ENCODE measurements at places on chromosomes 7 and 10. TPM values are rescaled to one million over a fixed set of nuclear protein-coding genes. Genes with fewer than 3 reads are reported as not detected.

Gene HOXA11
- total RNA-seq = not detected

Gene FRA10AC1
- total RNA-seq = 7.2 TPM

Gene RNF32
- 1.8 TPM for total RNA-seq

Gene TEX36
- not detected for total RNA-seq

Gene OR2A5
- not detected for total RNA-seq

Gene CACNB2
- total RNA-seq = 0.13 TPM

Gene MUC3A
- total RNA-seq = not detected

Gene ANXA11
- 31.7 TPM for total RNA-seq

Gene ZKSCAN1
- 25.0 TPM for total RNA-seq

Gene ZPBP
- total RNA-seq = not detected

Gene ST8SIA6
- 0.53 TPM for total RNA-seq

Gene NKX1-2
- total RNA-seq = 2.1 TPM

Gene ADRB1
- total RNA-seq = 1.8 TPM

Gene DNAJC9
- 35.0 TPM for total RNA-seq

Gene NACAD
- total RNA-seq = 0.13 TPM

Gene HKDC1
- 3.9 TPM for total RNA-seq

Gene C10orf62
- not detected for total RNA-seq

Gene PRRT4
- total RNA-seq = 0.13 TPM

Gene SRPK2
- total RNA-seq = 70.0 TPM

Gene ANLN
- total RNA-seq = 1.2 TPM

Gene ZNF425
- total RNA-seq = 3.7 TPM

Gene VSTM4
- under 0.01 TPM for total RNA-seq

Gene DRGX
- total RNA-seq = not detected

Gene ITGA8
- total RNA-seq = not detected

Gene TRPV6
- total RNA-seq = 0.26 TPM

Gene BICC1
- total RNA-seq = 1.1 TPM

Gene OLAH
- 26.0 TPM for total RNA-seq

Gene TLX1
- not detected for total RNA-seq

Gene VAX1
- total RNA-seq = not detected

Gene CTAGE4
- total RNA-seq = 2.2 TPM

Gene CYP2E1
- total RNA-seq = under 0.01 TPM

Measured in bronchial epithelial cell (primary cell).